Stimulated activated CD8-positive, alpha-beta memory T cell treated with anti-CD3 and anti-CD28 coated beads, Interleukin-4, amount 100 ng/mL, for 1 hour (primary cell): ENCODE measurements at places on chromosomes 5 and 9.

DNA sequence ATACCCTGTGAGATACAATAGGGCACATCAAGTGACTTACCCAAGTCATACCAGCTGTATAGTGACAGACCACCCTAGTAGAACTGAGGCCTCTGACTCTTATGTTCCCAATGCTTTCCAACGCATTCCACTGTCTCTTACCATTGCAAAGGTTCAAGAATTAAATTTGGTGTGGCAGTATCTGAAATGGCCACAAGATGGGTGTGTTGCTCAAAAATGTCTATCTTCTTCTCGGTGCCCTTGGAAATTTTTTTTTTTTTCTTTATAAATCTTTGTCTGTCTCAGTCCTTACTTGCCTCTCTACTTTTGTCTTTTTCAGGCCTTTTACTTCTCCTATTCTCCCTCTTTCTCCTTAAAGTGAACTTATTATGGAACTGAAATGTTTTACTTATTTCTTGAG is 48.4 kb downstream of the GPR21 start:
- no peak for DNase-seq

- DNase-seq: no peak
These were observed 90.1 kb upstream of the LMX1B start for GRCh38 chr9:126523611-126524111.

- DNase-seq: no peak
These were observed 2.7 kb downstream of the VCAN start for GRCh38 chr5:83474161-83474796.

DNA sequence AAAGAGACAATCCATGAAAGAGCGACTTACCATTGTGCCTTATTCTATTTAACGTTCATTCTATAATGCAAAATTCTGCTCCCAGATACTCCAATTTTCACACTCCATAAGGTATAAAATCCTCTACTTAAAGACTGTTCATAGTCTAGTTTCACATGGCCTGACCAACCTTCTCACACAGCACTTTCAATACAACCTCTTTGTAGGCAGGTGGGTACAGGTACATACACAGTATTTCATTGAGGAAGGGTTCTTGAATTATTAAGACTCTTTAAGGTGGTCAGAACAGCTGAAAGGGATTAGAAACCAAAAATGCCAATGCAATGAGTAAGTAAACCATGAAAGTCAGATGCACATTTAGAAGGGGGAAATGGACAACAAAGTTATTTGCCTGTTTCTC is 352.0 kb downstream of the PARP8 start:
- DNase-seq: no peak

- no peak for DNase-seq
These were observed 101.3 kb downstream of the PAM start for GRCh38 chr5:102856389-102856777.

- DNase-seq: no peak
These were observed 30.1 kb upstream of the RAI14 start for GRCh38 chr5:34626036-34626435.

DNA sequence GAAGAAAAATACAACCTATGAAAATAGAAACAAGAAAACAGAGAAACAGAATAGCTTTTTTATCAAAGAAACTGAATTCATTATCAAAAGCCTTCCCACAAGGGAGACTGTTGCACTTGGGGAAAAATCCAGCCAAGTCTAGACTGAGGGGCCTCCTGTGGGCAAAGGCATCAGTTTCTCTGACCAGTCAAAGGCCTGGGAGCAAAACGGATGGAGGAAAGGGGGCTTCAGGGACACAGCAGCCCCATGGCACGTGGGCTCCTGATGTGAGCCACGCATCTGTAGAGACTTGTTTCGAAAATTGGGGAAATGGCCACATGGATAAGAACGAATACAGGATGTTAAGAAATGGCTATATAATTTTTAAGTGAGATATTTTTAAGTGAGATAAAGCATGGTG is 21.1 kb downstream of the ZDHHC11B start:
- DNase-seq: no peak

DNA sequence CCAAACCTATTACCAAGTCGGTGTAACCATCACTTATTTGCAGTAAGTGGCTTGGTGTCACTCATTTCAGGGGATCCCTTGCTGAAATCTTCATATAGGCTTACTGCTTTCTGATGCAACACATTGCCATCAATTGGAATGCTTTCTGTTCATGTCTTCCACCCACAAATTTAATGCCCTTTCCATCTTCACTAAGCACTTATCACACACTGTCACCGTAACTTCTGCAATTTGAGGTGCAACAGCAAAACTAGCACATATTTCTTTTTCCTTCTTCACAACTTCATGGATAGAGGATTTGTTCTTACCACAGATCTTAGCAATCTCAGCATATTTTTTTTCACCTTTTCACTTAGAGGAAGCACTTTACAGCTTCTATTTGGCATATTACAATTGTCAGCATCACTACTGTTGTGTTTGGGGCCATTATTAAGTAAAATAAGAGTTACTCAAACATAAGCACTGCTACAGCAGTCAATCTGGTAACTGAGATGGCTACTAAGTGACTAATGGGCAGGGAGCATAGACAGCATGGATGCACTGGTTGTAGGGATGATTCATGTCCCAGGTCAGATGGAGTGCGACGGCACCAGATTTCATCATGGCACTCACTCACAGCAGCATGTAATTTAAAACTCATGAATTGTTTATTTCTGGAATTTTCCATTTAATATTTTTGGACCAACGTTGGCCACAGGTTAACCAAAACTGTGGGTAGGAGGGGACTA is 70.1 kb downstream of the PIP5K1B start:
- no peak for DNase-seq

- DNase-seq: no peak
These were observed 16.0 kb upstream of the TEX48 start for GRCh38 chr9:114697951-114698351.

DNA sequence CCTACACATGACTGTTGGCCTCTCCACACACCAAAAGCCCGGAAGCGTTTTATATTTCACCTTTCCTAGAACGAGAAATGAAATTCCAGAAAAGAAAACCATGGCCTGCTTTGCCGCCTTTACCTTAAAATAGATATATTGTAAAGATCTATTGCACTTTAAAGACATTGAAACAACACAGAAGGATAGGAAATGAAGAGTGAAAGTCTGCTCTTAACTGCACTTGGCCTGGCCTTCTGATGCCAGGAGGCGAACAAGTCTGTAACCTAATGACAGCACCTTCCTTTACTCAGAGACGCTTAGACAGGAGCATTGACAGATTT is 6.7 kb downstream of the PRDM6 start:
- DNase-seq: no peak

- no peak for DNase-seq
These were observed 6.6 kb downstream of the NINJ1 start for GRCh38 chr9:93127395-93127911.

DNA sequence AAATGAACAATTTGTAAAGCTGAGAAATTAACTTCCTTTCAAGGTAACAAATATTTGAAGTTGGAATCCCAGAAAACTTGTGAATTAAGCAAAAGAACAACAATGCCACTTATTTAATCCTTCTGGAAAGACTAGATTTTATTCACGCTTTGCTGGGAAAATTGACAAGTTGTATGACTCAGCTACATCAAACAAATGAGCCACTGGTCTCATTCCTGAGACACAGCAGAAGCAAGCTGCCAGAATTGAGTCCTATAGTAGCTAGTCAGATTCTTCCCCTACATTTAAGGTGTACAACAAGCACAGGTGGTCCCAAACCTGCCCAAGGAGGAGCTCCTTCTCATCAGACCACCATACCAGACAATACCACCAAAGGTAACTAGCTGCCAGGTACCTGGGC is 280.7 kb downstream of the SPOCK1 start:
- DNase-seq: no peak

- no peak for DNase-seq
These were observed 203.8 kb downstream of the TSSK1B start for GRCh38 chr5:113230711-113231652.

DNA sequence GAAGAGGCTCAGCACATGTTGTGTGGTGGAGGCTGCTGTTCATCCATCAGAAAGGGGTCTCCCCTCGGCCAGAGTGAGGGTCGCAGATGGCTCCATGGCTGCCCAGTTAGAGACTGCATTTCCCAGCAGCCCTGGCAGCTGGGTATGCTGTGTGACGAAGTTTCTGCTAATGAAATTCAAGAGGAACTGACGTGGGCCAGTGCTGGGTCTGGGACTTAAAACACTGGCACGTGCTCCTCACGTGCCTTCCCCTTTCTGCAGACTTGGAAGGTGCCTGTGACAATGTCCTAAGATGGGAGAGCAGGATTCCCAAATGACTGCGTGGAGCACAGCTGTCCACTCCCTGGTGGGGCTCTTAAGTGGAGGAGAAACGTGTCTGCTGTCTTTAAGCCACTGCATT is 114.5 kb upstream of the RAPGEF1 start:
- no peak for DNase-seq

DNA sequence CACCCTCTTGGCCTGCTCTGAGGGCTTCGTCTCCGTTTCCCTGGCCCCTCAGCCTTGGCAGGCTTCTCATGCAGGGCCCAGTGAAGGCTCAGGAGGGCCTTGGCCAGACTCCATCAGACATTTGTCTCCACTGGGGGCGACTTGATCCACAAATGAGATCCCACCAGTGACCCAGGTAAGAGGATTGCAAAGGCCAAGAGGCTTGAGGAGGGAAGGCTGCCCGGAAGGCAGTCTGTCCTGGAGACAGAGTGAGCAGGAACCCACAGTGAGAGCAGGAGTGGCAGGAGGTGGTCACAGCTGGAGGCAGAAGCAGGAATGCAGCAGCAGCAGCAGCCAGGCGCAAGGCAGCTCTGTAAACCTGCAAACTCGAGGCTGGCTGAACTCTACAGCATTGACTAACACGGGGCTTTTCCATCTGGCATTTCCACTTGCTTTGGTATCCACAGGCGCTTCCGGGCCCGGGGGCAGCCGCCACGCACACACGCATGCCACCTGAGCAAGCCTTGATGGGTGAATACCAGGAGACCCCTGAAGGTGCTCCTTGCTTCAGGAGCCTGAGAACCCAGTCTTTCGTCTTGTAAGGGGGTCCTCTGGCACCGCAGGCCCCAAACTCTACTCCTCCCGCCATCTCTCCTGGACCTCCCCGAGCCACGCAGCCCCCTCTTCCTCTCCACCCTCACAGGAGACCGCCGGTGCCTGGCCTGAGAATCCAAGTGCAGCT is 14.7 kb downstream of the MGAT1 start:
- no peak for DNase-seq

- DNase-seq: no peak
These were observed 49.2 kb downstream of the CNTRL start for GRCh38 chr9:121123816-121124535.

GRCh38 chr9:33750839-33751339 is 44.5 kb upstream of the PRSS3 start:
- DNase-seq: no peak

DNA sequence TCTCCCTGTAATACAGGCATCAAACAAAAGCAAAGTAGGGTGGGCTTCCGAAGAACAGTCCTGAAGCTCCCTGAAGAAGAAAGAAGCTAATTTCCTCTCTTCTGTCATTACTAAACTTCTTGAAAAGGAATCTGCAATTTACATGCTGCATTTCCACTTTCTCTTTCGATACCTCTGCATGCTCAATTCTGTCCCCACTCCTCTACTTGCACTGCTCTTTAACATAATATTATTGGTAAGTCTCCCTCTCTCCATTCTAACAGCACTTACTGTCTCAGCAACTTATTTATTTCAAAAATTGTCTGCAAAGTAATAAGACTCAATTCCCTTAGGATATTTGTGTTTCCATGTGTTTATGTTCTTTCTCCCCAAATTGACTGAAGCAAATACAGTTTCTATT is 3.9 kb upstream of the PLPP1 start:
- no peak for DNase-seq

- no peak for DNase-seq
These were observed 337.1 kb upstream of the MPDZ start for GRCh38 chr9:13616491-13617035.

GRCh38 chr5:78647838-78648358 is 674 bp downstream of the LHFPL2 start:
- DNase-seq: no peak

- DNase-seq: no peak
These were observed 67.7 kb downstream of the VAV2 start for GRCh38 chr9:133924453-133924852.

GRCh38 chr5:94218374-94218773 is 400.0 kb downstream of the KIAA0825 start:
- DNase-seq: no peak

DNA sequence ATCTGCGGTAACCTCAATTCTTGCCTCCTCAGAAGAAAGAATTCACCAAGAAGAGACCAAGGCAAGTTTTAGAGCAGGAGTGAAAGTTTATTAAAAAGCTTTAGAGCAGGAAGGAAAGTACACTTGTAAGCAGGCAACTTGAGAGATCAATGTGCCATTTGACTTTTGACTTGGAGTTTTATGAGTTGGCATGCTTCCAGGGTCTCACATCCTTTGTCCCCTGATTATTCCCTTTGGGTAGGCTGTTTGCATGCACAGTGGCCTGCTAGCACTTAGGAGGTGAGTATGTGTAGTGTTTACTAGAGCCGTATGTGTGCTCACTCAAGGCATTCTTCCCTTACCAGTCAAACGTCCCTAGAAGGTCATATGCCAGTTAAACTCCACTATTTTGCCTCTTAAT is 111.0 kb upstream of the RAI14 start:
- no peak for DNase-seq

DNA sequence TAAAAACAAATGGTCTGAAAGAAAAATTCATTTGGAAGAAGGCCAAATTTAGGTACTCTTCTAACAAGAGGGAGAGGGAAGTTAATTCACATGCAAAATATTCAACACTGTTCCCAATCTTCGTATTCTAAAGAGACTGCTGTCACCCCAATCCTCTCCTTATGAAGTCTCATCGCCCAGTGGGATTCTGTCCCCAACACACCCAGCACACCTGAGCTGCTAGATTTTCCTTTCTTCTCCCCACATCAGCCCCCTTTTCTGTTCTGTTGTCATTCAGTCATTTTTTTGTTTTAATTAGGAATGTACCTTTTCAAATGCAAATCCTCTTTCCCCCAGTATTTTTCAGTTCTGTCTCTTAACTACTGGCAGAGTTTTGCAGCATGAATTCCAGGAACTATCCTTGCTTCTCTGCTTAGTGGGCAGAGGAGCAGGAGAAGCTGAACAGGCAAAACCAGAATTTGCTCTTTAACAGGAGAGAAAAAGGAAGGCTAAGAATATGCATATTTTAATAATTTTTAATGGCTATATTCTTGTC is 366.9 kb downstream of the MAN2A1 start:
- no peak for DNase-seq

GRCh38 chr9:129886226-129887174 is 51.2 kb downstream of the USP20 start:
- no peak for DNase-seq

GRCh38 chr5:87541676-87542075 is 128.9 kb upstream of the CCNH start:
- no peak for DNase-seq

DNA sequence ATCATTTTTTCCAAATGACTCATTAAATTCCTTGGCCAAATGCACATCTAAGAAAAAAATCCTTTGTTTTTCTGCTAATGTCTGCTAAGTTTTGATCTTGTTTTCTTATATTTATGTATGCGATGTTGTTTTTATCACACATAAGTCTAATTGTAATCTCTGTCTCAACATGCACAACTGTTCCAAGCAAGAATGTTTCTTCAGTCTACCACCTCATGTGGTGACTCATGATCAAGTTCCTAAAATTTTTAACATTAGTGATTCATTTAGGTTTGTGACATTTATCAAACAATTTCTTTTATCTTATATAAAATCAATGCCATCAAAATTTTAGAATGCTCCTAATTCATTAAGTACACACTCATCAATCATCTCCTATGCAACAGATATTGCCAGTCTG is 763.9 kb upstream of the FAM174A start:
- no peak for DNase-seq
